Activated CD4-positive, alpha-beta T cell treated with anti-CD3 and anti-CD28 coated beads for 36 hours (primary cell): ENCODE measurements at places on chromosomes 16 and 17. TPM values are rescaled to one million over a fixed set of nuclear protein-coding genes. Genes with fewer than 3 reads are reported as not detected.

DNA sequence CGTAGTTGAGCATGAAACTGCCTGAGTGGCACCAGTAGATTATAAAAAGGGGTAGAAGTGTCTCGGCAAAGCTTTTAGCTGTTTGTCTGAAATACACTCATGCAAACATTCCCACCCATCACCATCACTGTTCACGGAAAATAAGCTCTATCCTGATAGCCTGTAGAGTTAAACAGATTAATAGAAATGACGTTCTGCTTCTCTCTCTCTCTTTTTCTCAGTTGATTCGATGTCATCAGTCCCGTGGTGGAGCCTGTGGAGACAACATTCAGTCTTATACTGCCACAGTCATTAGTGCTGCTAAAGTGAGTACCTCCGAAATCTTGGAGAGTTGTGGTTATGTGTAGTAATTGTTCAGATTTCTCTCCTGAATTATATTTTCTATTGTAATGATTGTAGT is 224.7 kb downstream of the BCAS3 start:
- no peak for DNase-seq
- H3K4me1 ChIP-seq: no peaks in the 10 kb centered on the region
- H3K4me3 ChIP-seq: no peak overlapping the region
- H3K27me3 ChIP-seq: no peaks in the 10 kb centered on the region
- no peak overlapping the region for H3K27ac ChIP-seq
- H3K36me3 ChIP-seq: peaks cover 5% of the 10 kb centered on the region

DNA sequence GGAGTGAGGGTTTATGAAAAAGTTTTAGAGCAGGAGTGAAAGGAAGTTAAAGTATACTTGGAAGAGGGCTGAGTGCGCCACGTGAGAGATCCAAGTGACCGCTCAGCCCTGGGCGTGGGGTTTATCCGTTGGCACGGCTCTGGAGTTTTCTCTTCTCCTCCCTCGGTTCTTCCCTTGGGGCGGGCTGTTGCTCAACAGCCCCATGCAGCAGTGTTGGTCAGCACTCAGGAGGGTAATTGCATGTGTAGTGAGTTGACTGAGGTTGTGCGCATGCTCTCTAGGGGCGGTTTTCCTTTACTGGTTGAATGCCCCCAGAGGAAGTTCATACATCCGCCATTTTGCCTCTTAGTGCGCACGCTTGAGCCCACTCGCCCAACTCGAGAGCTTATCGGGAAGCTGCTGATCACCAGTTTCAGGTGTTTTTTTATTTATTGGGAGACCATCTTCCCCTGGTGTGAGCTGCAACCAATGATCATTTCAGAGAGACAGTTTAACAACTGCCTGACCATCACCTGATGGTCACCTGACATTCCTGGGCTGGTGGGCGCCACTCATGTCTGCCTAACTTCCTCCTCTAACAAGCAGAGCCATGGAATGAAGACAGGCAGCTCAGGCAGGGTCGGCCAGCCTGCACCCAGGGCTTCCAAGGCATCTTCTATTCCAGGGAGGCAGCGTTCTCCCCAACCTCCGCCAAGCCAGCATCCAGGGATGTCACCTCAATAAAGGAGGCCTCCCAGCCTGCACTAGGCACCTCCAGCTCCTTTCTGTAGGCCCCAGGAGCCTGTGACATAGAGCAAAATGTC is 41.3 kb upstream of the DNAH17 start:
- H3K36me3 ChIP-seq: no peaks in the 10 kb centered on the region
- no peak for DNase-seq
- no peak overlapping the region for H3K4me3 ChIP-seq
- H3K27me3 ChIP-seq: no peaks in the 10 kb centered on the region

USP31 gene
- total RNA-seq: 5.9 TPM

TMIGD1 gene
- total RNA-seq: not detected

MAP2K6 gene
- total RNA-seq: 3.4 TPM

GRCh38 chr17:35373984-35374765 is 754 bp upstream of the SLFN11 start:
- H3K27ac ChIP-seq: peak overlapping the region; percentile 98
- peak overlapping the region; percentile 85 for H3K4me3 ChIP-seq
- H3K36me3 ChIP-seq: peaks cover 31% of the 10 kb centered on the region

EME1 gene
- 38.3 TPM for total RNA-seq

- no peaks in the 10 kb centered on the region for H3K27me3 ChIP-seq
- no peak for DNase-seq
- peaks cover 8% of the 10 kb centered on the region for H3K36me3 ChIP-seq
- peak overlapping the region; percentile 52 for H3K27ac ChIP-seq
- peaks cover 35% of the 10 kb centered on the region for H3K4me1 ChIP-seq
Observed at GRCh38 chr16:27549464-27549745, 308 bp downstream of the GTF3C1 start.

DNA sequence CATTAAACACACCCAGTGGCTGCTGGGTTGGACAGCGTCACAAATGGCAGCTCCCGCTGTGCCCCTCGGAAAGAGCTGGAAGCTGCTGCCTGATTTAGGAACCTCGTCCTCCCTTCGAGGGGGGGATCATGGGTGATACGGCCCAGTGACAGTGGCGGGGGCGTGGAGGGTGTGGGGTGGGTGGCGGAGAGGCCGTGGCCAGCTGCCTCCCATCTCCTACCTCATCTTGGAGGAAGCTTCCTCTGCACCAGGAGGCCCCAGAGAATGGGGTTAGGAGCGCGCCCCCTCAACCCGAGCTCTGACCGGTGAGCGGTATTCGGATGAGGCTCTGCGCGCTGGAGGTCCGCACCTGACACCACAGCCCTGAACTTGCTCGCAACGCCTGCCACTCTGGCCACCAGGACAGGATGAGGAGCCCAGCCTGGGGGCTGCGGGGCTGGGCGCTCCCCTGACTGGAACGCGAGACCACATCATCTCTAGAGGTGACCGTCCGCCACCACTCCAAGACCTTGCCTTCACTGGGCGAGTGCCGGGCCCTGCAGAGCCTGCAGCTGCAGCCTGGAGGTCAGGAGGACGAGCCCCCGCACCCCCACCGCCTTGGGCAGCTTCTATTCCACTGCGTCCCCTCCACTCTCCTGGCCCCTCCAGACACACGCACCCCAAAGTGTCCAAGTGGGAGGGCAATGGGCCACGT is 80.9 kb downstream of the KLHDC4 start:
- no peaks in the 10 kb centered on the region for H3K27me3 ChIP-seq
- no peak overlapping the region for H3K4me3 ChIP-seq
- H3K36me3 ChIP-seq: no peaks in the 10 kb centered on the region
- H3K27ac ChIP-seq: no peak overlapping the region
- no peak for DNase-seq

DNA sequence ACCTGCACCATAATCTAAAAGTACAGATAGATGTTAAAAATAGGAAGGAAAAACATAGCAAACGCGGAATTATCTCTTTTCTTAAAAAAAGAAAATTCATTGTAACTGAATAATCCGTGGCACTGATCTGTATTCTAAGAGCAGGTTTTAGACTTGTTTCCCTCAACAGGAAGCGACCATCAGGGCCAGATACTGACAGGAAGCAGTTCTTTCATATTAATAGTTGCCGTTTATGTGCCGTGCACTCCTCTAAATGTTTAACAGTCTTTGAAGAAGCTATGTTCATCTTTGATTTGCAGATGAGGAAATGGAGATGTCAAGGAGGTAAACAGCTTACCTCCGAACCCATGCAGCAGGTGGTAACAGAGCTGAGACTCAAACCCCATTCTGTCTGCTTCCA is 23.6 kb downstream of the DYNLRB2 start:
- H3K36me3 ChIP-seq: no peaks in the 10 kb centered on the region
- DNase-seq: no peak
- peak overlapping the region; percentile 21 for H3K27ac ChIP-seq
- H3K27me3 ChIP-seq: peaks cover 3% of the 10 kb centered on the region
- H3K4me1 ChIP-seq: peaks cover 29% of the 10 kb centered on the region
- H3K4me3 ChIP-seq: no peak overlapping the region

C16orf86 gene
- 2.4 TPM for total RNA-seq

DNA sequence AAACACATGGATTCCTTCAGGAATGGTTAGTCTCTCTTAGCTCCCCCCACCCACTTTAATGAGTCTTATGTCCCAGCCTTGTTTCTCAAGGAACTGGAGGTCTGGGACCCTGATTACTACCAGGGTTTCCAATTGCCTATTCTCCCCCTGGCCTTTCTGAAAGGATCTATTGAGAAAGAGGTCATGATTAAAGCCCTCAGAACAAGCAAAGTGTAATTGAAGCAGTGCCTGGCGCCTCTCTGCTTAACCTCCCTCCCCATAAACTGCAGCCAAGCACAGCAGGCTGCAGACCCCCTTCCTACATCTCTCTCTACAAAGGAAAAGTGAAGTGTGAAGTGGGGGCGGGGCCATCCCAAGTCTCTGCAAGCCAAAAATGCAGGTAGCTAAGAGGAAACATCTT is 159.7 kb upstream of the CDH11 start:
- H3K27ac ChIP-seq: no peak overlapping the region
- no peaks in the 10 kb centered on the region for H3K4me1 ChIP-seq

CCT6B gene
- total RNA-seq: 1.6 TPM
